Posterior vena cava (tissue), 2 donors: ENCODE measurements at places on chromosomes 1 and 21. TPM values are rescaled to one million over a fixed set of nuclear protein-coding genes. Genes with fewer than 3 reads are reported as not detected.

DNA sequence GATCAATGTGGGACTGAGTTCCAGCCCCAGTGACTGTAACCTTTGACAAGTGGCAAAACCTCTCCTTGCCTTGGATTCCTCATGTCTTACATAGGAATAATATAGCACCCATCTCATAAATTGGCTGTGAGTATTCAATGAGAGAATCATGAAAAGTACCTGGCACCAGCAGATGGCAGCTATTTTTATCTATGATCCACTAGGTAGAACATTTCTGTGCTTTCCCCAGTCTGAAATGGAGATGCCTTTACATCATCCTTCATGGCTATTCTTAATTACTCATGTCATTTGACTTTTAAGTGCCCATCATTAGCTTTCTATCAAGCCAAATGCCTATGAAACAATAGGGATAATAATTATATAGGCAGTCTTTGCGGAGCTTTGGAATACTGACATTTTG lies 130.1 kb downstream of the TGFB2 start:
- no peak for DNase-seq

DNA sequence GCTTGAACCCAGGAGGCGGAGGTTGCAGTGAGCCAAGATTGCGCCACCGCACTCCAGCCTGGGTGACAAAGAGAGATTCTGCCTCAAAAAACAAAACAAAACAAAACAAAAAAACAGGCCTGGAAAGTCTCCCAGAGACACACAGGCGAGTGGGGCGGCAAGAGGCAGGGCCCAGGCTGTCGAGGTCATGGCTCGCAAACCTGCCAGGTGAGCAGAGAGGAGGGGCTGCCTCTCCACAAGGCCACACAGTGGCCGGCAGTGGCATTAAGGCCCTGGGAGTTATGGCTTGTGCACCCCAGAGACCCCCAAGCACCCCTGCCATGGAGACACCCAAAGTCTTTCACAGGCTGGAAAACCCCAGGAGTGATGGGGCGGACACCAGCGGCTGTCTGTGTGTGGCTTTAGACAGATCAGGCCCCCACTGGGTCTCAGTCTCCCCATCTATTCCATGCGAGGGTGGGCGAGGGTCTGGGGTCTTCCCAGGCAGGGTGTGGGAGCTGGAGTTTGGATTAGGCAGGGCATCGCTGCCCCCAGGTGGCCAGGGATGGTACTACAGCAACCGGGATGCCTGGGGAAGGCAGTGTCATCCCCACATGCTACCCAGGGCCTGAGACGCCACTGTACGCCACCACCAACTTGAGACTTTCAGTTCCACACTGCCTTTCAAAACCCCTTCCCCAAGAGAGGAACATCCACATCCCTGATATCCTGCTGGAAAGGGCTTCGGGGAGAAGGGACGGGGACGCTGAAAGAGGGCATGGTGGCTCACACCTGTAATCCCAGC lies 7.3 kb upstream of the CTRC start:
- peak; percentile 89 for DNase-seq

GRCh38 chr1:94801919-94802546 lies 18.1 kb upstream of the SLC44A3 start:
- DNase-seq = peak; percentile 83

- DNase-seq = no peak
These were observed 1.1 kb downstream of the FCRLB start for GRCh38 chr1:161722406-161722805.

DNA sequence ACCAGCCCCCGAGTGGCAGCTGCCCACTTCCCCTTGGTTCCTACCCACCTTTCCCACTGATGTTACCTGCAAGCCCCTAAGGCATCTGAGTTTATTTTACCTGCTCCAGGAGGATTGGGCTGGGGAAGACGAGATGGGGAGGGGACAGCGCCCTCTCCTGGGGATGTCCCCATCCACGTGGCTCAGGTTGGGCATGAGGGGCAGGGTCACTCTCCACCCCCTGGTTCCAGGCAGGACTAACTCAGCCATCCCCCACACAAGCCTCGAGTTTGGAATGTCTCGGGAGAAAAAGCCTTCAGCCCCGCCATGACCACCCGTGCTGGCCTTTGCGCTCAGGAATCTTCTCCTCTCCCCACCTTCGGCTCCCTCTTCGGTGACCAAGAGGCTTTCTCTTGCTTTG lies 90.0 kb downstream of the ARHGEF10L start:
- no peak for DNase-seq

DNA sequence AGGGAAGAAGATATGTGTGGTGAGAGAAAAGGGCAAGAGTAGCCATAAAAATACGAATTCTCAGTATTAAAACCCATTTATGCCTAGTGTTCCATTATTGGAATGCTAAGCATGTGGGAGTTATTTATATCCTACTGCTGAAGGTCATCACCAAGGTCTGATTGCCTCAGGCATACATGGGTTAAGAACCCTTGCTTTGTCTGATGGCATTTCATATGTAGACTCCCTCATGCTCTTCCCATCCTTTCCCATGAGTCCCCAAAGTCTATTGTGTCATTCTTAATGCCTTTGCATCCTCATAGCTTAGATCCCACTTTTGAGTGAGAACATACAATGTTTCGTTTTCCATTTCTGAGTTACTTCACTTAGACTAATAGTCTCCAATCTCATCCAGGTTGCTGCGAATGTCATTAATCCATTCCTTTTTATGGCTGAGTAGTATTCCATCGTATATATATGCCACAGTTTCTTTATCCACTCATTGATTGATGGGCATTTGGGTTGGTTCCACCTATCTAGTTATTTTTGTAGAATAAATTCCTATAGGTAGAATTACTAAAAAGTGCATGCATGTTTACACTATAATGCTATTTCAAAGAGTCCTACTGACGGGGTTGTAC lies 172.5 kb downstream of the DYRK1A start:
- DNase-seq = no peak

DNA sequence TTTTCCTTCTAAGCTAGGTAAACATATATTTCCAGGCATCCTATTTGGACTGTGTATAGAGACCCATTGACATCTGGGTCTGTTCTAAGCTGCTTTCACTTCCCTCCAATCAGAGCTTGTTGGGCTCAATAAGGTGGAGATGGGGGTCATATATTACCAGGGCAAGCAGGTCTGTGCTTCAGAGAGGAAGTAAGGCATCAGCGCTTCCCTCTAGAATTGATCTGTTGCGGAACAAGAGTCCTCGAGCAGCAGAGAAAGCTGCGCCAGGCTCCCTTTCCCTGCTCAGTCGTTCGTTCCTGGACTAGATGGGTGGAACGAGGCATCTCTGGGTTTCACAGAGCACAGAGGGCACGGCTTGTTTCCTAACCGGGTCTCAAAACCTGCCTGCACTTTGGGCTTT lies 63.5 kb downstream of the DISC1 start:
- DNase-seq = no peak

DNA sequence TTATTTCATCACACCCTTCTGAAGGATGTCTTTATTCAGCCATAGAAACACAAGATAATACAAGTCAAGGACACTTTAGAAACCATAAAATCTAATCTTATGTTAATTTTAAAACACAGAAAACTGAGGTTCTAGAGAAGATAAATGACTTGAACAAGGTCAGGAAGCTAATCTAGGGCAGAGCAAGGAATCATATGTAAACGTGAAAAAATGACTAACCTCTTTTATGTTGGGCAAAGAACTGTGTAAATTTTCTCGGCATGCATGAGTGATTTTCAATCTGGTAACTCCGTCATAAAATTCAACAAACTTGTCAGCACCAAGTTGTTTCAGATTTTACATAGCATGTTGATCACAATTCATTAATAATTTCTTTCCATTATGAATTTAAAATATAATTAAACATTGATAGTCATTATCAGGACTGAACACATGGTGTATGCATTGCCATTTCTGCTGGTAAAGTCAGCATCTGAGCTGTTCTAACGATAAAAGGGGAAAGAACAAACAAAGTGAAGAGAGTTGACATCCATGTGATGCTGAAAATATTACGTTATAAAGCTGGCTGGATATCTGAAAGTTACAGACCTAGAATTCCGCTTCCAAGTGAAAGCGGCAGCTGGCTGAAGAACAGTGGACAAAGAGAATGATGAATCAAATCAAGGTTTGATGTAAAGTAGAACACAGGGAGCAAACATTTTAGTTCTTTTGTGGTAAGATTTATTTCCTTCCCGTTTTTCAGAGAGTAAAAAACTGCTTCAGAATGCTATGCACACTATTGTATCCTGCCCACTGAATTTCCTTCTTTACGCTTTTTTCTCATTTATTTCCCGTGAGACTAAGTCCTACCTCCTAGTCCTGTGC lies 1037.4 kb upstream of the TMPRSS15 start:
- DNase-seq = no peak

DNA sequence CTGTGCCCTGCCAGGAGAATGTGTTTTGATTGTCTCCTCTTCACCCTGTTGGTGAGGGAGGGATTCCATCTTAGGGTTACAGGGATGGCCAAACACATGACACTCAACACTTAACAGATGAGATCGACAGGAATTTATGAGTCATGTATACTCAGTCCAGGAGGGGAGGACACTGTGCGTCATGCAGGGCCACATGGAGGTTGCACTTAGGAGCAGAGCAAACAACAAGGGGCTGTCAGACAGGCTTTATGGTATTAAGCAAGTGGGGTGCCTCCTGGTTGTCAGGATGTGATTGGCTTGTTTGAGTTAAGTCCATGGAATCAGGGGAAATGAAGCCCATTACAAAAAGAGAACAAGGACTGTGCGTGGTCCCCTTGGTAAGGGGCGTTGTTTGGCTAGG lies 26.9 kb downstream of the EDARADD start:
- DNase-seq = no peak

- DNase-seq = no peak
These were observed 44.1 kb upstream of the GLIS1 start for GRCh38 chr1:53783056-53783455.

- DNase-seq = no peak
These were observed 59.1 kb downstream of the CAMK2N1 start for GRCh38 chr1:20426923-20427322.

Gene RIMKLA
- total RNA-seq = 0.74 TPM

Gene PCSK9
- 0.32 TPM for total RNA-seq

Gene GFI1
- 0.76 TPM for total RNA-seq

Gene GABRD
- total RNA-seq = 0.29 TPM

Gene RORC
- not detected for total RNA-seq

Gene OR2L5
- not detected for total RNA-seq

Gene GPR3
- 1.2 TPM for total RNA-seq

Gene HCRTR1
- not detected for total RNA-seq
